ENCODE measurements at places on chromosomes 7 and 10.

- no peak for DNase-seq
Measured at GRCh38 chr7:100585511-100586265, at the start of gene LRCH4. TSS of gene LRCH4 (minus strand) at chr7:100586129. CDS start at chr7:100586100, 29 bp downstream.

- DNase-seq = no peak
Measured at GRCh38 chr7:50577569-50577968, 12.4 kb upstream of the DDC start.

GRCh38 chr7:106203473-106203872 is 81.3 kb downstream of the NAMPT start:
- DNase-seq = no peak

DNA sequence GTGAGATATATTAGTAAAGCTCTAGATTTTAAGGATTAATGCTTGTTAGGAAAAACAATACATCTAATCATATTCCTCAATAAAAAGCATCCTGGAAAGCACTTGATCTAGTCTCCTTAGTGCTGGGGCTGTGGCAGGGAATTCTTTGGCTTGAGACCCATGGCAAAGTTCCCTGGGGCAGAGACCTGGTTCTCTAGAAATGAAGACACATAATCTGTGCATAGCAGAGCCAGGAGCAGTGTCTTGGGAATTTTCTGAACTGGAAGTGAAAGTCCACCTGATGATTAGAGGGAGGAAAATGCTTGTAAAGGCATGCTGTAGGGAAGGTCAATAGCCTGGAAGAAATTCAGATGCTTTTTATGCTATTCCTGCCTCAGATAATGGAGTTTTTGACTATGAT is 247.4 kb downstream of the CDK14 start:
- DNase-seq = no peak

DNA sequence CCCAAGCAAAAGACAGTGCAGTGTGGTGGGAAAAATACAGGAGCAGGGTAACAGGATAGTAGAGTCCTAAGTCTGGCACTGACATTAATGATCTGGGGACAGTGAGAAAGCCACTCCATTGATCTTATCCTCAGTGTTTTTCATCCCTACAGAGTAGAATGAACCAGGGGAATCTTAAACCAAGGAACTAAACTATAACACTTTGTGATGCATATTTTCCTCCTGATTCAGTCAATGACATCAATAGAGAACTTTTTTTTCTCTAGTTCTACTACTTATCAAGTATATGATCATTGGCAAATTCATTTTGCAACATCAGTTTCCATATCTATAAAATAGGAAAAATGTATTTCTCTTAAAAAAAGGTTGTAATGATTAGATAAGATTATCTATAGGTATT is 151.1 kb downstream of the TMEM26 start:
- DNase-seq = no peak

- no peak for DNase-seq
Measured at GRCh38 chr7:31796375-31796774, 109.4 kb downstream of the PPP1R17 start.

- DNase-seq = no peak
Measured at GRCh38 chr10:104406715-104407650, 53.4 kb downstream of the CFAP58 start.

DNA sequence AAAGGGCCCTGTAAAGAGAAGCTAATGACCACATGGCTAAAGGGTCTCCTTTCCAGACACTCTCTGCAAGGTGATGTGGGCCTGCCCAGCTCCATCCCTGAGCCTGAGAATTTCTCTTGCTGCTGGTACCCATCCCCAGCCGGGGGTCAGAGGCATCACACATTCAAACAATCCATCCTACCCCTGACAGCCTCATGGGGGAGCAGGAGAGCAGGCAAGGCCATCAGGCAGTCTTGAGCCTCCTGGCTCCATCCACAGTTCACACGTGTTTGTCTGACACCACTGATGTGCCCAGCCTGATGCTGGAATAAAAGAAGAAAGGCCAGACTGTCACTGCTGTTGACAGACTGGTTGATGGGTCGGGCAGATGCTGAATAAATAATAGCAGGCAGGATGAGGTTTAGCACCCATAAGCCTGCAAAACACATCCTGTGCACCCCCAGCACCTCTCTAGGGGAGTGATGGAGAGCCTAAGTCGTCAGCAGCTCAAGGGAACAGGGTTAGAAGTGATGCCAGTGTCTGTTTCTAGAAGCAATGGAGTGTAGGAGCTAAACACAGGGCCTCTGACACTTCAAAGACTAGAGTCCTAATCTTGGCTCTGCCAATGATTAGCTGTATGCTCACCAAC is 43.5 kb downstream of the TLL2 start:
- peak; percentile 11 for DNase-seq

Data from stimulated activated CD8-positive, alpha-beta memory T cell treated with anti-CD3 and anti-CD28 coated beads, Interleukin-2, amount 100 ng/mL, for 48 hours (primary cell).